ENCODE measurements at places on chromosomes 5 and 9.

DNA sequence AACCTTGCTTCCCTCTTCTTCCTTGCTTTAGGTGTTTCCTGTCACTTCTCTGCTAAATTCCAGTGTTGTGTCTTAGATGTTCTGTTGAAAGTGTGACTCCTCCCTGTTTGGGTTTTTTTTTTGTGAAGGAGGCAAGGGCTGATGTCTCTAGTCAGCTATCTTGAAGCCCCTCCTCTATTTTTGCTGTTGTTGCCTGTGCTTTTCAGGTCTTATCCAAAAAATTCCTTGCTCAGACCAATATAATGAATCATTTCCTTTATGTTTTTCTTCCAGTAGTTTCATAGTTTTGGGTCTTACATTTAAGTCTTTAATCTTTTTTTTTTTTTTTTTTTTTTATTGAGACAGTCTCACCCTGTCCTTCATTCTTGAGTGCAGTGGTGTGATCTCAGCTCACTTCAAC, 22.3 kb downstream of the RIC1 start:
- no peak for DNase-seq

GRCh38 chr5:41067714-41068568, 3.2 kb downstream of the MROH2B start:
- DNase-seq = no peak

DNA sequence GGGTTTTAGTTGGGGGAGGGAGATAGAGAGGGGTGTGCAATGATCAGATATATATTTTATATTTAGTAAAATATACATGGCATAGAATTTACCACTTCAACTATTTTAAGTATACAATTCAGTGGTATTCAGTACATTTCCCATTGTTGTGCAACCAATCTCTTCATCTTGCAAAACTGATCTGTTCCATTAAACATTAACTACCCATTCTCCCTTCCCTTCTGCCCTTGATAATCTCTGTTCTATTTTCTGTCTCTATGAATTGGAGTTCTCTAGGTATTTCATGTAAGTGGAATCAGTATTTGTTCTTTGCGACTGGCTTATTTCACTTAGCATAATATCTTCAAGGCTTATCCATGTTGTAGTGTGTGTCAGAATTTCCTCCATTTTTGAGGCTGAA, 38.6 kb downstream of the TGFBI start:
- DNase-seq = no peak

- DNase-seq = no peak
Observed at GRCh38 chr5:104071887-104072286, 509.3 kb upstream of the NUDT12 start.

- DNase-seq = no peak
Observed at GRCh38 chr5:119583684-119584083, 45.7 kb upstream of the FAM170A start.

DNA sequence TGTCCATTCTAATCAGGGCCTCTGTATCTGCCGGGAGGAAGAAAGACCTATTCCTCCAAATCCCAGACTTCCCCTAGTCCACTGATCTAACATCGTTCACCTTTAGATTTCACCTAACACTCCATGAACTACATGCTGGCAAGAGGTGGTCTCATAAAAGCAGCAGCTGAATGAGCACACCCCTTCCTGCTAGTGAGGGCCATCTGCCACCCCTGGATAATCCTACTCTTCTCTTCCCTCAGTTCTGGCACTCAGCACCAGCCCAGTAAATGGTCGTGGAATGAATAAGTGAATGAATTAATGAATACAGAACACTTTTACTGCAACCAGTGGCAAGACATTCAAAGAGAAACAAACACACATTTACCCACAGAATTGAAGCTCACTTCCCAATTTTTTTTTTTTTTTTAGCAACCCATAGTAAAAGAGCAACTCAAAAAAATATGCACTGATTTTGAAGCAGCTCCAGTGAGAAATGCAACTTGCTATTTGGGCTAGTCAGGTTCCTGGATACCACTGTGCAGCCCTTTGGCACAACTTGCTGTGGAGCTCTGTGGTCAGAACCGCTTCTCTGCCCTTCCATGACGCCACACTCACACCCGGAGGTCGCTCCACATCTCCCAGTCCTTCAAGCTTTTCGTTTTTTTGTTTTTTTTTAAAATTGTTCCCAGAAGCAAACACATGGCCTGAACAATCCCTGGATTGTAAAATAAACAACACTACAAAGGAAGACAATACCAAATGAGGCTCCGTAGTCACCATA, 6.2 kb downstream of the RNF183 start:
- no peak for DNase-seq

DNA sequence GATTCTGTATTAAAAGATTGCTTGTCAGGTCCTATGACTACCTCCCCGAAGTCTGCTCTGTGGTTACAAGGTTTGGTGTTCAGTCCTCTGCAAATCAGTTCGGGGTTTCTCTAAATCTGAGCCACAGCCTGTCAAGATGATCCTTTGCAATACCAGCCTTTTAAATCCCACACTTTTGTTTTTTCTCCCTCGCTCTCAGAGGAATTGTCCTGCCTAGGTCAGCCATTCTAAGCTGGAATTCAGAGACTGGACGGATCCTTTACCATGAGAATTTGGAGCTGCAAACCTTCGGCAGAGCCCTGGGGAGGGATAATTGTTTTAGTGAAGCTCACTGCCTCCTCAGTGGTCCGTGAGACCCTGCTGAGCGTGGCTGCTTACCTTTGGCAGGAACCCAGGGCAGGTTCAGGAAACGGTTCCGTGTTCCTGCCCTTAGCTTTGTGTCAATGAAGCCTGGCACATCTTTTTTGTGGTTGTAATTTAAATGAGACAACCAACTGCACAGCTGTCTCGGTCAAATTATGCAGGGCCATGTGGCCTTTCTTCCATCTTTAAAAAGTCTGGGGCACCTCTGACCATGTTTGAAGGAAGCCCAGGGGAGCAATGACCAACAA, 47.2 kb downstream of the EBF1 start:
- no peak for DNase-seq

DNA sequence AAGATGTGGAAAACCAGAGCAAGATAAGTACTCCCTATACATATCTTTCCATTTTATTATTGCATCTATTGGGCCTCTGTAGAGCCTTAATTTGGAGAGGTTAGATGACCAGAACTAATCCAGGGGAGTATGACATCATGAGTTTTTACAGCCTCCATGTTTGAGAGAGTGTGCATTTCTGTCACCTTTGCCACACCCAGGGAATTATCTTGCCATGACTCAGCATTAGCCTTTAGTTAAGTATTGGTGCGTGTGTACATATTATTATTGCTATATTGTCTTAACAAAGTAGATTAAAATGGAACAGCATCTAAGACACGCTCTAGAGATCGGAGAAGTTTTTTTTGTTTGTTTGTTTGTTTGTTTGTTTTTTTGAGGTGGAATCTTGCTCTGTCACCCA, 27.6 kb downstream of the DIMT1 start:
- no peak for DNase-seq
